Transverse colon (tissue), 4 donors: ENCODE measurements at places on chromosomes 3 and 15. TPM values are rescaled to one million over a fixed set of nuclear protein-coding genes. Genes with fewer than 3 reads are reported as not detected.

- H3K4me3 ChIP-seq: no peak overlapping the region
- no peak overlapping the region for H3K27ac ChIP-seq
- H3K4me1 ChIP-seq: no peaks in the 10 kb centered on the region
- H3K36me3 ChIP-seq: no peaks in the 10 kb centered on the region
- no peak for DNase-seq
Measured at GRCh38 chr15:89457086-89457485, 39.3 kb downstream of the RHCG start.

DNA sequence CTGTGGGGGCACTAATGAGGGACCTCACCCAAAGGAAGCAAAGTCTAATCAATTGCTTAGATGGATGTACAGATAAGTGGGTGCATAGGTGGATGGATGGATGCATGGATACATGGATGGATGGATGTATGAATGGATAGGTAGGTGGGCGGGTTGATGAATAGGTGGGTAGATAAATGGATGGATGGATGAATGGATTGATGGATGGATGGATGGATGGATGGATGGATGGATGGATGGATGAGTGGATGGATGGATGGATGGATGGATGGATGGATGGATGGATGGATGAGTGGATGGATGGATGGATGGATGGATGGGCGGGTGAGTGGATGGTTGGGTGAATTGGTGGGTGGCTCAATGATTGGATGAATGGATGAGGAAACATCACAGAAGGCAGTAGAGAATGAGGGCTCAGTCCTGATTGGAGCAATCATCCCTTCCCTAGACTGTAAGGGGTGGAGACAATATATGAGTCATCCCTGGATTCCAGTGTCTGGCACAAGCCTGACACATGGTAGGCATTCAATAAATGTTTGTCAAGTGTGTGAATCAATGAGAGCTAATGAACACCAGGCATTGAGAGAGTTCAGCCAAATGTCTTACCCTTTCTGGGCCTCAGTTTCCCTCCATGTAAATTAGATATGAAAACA, 40.4 kb upstream of the PXYLP1 start:
- no peak for DNase-seq
- H3K27me3 ChIP-seq: peaks cover 24% of the 10 kb centered on the region
- no peaks in the 10 kb centered on the region for H3K36me3 ChIP-seq

DNA sequence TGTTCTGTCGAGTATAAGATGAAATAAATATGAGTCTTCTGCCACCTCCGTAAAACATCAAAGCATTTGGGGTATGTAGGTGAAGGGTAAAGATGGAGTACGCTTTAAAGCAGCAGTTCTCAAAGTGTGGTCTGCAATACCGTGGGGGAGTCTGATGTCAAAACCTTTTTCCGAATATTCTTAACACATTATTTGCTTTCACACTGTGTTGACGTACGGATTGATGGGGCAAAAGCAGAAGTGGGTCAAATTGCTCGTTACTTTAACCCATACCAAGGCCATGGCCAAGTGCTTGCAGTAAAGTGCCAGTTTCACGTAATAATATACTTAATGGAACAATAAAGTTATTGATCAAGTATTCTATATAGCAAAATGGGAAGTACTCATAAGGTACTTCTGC, 36.3 kb downstream of the PAK2 start:
- no peak overlapping the region for H3K4me3 ChIP-seq
- no peaks in the 10 kb centered on the region for H3K27me3 ChIP-seq
- H3K27ac ChIP-seq: no peak overlapping the region
- no peak for DNase-seq
- no peaks in the 10 kb centered on the region for H3K4me1 ChIP-seq
- H3K36me3 ChIP-seq: no peaks in the 10 kb centered on the region

UACA gene
- total RNA-seq: 90.5 TPM

DNA sequence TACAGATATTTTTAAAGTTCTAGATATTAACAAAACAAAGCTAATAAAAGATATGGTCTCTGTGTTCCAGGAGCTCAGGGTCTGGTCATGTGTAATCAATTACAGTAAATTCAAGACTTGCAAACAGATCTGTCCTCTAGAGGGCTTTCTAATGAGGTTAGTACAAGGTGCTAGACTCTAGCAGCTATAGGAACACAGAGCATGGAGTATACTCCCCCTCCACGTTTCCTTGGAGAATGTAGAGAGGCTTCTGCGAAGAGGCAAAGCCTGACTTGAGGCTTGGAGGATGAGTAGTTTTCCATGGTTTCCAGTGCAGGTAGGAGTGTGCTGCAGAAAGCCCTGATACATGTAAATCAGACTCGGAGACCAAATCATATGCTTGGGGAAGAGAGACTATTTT, 32.7 kb upstream of the DLG1 start:
- no peaks in the 10 kb centered on the region for H3K27me3 ChIP-seq
- H3K36me3 ChIP-seq: no peaks in the 10 kb centered on the region
- H3K27ac ChIP-seq: no peak overlapping the region
- no peak for DNase-seq
- no peaks in the 10 kb centered on the region for H3K4me1 ChIP-seq
- no peak overlapping the region for H3K4me3 ChIP-seq

DNA sequence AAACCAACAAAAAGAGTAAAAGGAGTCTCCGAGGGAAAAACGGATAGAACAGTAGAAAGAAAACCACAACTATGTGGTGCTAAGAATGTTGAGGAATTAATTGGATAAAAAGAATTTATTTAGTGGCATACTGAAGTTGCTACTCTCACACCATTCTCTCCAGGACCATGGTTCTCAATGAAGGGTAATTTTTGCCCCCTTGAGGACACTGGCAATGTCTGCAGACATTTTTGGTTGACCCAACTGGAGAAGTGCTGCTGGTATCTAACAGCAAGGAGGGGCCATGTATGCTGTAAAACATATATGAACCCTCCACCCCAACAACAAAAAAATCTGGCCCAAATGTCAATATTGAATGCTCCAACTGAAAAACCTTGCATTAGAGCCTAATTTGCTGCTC, 85.9 kb upstream of the CSPG5 start:
- no peak overlapping the region for H3K27ac ChIP-seq
- no peaks in the 10 kb centered on the region for H3K36me3 ChIP-seq
- DNase-seq: no peak

DNA sequence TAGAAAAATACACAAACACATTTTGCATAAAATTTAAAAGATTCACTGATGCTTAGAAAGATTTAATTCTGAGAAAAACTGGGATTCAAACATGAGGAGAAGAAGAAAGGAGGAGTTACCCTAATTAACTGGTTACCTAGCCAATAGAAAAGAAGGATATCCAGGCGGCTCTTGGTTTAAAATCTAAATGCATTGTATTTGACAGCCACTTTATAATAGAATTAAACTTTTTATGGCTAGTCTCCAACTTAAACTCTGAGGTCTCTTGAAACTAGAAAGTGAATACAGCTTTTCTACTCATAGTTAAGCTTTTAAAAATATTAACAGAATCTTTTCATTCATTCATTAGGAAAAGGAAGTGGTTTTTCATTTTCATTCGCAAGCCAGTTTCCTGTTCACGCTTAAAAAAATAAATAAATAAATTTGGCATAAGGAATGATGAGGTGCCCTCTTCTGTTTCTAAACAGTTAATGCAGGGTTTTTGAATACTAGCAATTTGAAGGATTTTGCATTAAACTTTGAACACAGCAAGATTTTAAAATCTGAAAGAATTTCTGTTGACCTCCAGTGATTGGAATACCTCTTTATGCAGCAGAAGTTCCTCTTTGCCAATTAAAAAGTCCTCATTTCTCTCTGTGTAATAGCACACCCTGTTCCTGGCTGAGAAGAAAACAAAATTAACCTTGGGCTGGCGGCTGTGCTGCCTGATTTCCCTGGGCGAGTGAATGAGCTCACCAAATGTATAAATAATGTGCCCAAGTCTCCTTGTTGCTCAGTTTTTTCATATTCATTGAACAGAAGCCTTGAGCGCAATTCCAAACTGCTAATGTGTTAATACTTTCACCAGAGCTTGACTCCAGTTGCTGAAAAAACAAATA, 105.1 kb downstream of the ZMAT3 start:
- H3K27ac ChIP-seq: no peak overlapping the region
- no peaks in the 10 kb centered on the region for H3K27me3 ChIP-seq
- no peaks in the 10 kb centered on the region for H3K4me1 ChIP-seq
- H3K4me3 ChIP-seq: no peak overlapping the region

DNA sequence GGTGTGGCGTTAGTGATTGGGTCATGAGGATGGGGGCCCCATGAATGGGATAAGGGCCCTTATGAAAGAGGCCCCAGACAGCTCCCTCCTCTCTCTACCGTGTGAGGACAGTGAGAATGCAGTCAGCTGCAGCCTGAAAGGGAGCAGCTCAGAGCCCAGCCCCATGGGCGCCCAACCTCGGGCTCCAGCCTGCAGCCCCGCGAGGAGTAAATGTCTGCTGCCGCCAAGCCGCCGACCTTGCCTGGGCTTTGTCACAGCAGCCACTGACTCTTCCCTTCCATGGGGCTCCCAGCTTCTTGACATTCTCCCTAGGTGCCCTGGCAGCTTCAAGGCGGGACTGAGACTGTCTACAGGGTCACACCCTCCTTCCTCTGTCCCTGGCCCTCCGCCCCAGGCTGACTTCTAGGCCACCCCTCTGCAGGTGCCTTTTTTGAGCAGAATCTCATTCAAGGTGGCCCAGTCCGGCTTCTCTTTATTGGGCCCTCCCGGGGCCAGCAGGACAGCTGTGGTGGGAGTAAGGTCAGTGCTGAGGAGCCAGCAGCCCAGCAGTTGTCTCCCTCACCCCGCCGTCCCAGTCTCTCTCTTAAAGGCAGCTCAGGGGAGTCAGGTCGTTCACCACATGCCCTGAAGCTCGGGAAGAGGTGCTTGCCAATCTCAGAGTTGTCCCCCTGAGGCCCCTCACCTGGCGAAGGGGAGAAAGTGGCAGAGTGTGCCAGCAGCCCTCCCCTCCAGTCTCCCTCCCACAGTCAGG, 18.7 kb upstream of the PRR20G start:
- H3K27me3 ChIP-seq: peaks cover 9% of the 10 kb centered on the region
- H3K4me3 ChIP-seq: no peak overlapping the region
- DNase-seq: no peak
- no peaks in the 10 kb centered on the region for H3K36me3 ChIP-seq
- no peak overlapping the region for H3K27ac ChIP-seq

MITF gene
- 12.2 TPM for total RNA-seq

DNA sequence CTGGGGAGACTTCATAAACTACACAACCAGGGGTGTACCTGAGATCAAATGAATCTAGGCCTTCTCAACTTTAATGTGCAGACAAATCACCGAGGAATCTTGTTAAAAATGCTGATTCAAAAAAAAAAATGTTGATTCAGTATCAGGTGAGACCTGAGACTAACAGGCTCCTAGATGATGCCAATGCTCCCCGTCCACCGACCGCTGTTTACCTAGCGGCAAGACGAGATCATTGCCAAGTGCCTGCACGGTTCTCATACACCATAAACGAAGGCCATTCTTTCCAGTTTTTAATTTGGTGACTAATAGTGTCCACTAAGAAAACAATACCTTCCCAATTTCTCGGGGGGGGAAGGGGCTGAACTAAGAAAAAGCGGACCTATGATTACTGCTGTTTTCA, 2.5 kb upstream of the FSIP1 start:
- H3K4me3 ChIP-seq: no peak overlapping the region
- H3K36me3 ChIP-seq: no peaks in the 10 kb centered on the region
- H3K4me1 ChIP-seq: peaks cover 10% of the 10 kb centered on the region
- no peak for DNase-seq

GP9 gene
- total RNA-seq: not detected

GRCh38 chr15:86911022-86911421, 831.4 kb downstream of the AGBL1 start:
- H3K27ac ChIP-seq: no peak overlapping the region
- H3K27me3 ChIP-seq: no peaks in the 10 kb centered on the region
- H3K36me3 ChIP-seq: no peaks in the 10 kb centered on the region
- no peaks in the 10 kb centered on the region for H3K4me1 ChIP-seq

BCL2A1 gene
- 4.0 TPM for total RNA-seq

DNA sequence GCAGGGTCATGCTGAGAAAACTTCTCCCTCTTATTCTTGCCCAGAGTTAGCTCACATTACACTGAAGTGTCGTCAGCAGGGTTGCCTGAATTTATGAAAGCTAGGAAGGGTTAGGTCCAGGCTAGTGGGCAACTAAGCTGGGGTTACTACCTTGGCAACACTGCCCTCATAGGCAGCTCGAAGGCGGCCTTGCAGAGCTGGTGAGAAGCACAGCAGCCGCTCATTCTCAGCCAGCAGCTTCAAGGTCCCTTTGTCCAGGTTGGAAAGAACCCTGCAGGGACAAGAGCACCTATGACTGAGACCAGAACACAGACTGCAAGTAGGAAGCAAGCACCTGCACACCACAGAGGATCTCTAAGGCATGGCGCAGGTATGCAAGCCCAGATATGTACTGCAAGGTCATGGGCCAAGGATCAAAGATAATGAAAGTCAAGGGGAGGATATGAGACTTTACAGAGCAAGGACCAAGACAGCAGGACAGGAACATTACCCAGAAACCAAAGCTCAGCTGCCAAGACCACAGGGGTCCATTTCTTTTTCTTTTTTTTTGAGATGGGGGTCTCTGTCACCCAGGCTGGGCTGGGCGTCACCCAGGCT, 2.8 kb downstream of the CDAN1 start:
- no peak for DNase-seq
- no peaks in the 10 kb centered on the region for H3K27me3 ChIP-seq
- no peak overlapping the region for H3K27ac ChIP-seq
- no peaks in the 10 kb centered on the region for H3K36me3 ChIP-seq

GRCh38 chr15:45616901-45617323, 17.9 kb upstream of the SQOR start:
- no peaks in the 10 kb centered on the region for H3K36me3 ChIP-seq
- H3K4me3 ChIP-seq: no peak overlapping the region
- peak overlapping the region; percentile 20 for H3K27ac ChIP-seq
- DNase-seq: peak; percentile 30

DNA sequence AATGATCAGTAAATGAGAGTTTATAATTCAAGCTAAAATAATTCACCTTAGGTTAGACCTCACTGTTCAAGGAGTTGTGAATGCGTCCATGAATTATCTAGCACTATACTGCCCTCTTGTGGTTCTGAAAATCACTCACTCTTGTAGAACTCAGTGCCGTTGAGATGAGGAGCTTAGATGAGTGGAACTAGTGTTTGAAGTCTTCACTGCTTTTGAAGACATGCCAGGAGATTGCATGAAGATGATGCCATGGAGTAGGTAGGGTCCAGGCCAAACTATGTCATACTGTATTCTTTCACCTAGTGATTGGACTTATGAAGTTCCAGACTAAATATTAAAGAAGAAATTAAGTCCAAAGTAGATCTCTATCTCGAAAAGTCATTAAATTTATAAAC, 28.8 kb downstream of the LYSMD4 start:
- peak overlapping the region; percentile 73 for H3K27ac ChIP-seq
- no peaks in the 10 kb centered on the region for H3K36me3 ChIP-seq
- DNase-seq: no peak
- H3K4me3 ChIP-seq: no peak overlapping the region

- DNase-seq: no peak
- no peak overlapping the region for H3K4me3 ChIP-seq
- H3K36me3 ChIP-seq: no peaks in the 10 kb centered on the region
- H3K4me1 ChIP-seq: no peaks in the 10 kb centered on the region
- H3K27ac ChIP-seq: no peak overlapping the region
Measured at GRCh38 chr3:182460303-182460702, 333.0 kb upstream of the ATP11B start.

GPR15 gene
- total RNA-seq: 4.5 TPM

GOLGA8S gene
- not detected for total RNA-seq

IGSF11 gene
- total RNA-seq: 0.37 TPM

- H3K27me3 ChIP-seq: no peaks in the 10 kb centered on the region
- no peaks in the 10 kb centered on the region for H3K36me3 ChIP-seq
- DNase-seq: no peak
- H3K4me3 ChIP-seq: no peak overlapping the region
Measured at GRCh38 chr15:45307230-45307924, 55.3 kb downstream of the SLC28A2 start.

SPRED1 gene
- total RNA-seq: 10.9 TPM
